ENCODE measurements at places on chromosomes 5 and 9.
A peak's percentile ranks its signal among the peaks of the same experiment; 100 is the strongest.

- DNase-seq = peak; percentile 40
These were observed 26.6 kb upstream of the CREBRF start for GRCh38 chr5:173029499-173029921.

DNA sequence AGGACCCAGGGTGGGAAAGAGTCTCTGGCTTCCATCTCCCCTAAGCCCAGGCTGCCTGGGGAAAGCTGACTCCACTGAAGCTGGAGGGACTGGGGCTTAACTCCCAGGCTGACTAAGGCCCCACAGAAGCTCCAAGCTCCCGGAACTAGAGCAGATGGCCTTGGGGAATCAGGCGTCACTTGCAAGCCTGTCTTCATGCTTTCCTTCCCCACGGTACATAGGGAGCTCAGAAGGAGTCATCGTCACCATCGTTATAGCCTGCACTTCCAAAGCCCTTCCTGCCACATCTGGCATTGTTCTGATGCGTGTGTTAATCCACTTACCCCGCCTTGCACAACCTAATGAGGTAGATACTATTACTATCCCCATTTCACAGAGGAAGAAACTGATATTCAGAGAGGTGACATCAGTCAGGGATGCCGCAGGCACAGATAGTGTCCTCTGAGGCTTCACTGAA lies 11.5 kb downstream of the AQP3 start:
- DNase-seq = no peak

GRCh38 chr9:130824079-130824478 lies 11.0 kb upstream of the ABL1 start:
- DNase-seq = no peak

- no peak for DNase-seq
These were observed 138.5 kb downstream of the TTLL11 start for GRCh38 chr9:121954477-121955140.

DNA sequence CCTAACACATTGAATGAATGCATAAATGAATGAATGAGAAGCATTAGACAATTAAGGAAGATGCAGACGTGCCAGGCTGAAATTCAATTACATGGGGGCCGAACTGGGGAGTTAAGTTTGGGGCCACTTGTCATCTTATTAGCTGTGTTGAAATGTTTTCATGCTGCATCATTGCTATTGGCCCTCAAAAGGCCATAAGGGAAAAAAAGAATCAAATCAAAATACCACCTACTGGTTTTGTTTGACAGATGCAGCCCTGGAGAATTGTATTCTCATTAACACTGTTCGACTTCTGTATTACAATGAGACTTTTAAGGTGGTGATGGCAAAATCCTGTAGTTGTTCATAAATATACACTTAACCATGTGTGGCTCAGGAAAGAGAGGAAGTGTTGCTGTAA lies 38.4 kb downstream of the UBE2QL1 start:
- DNase-seq = no peak

GRCh38 chr5:139807647-139808030 lies 12.0 kb downstream of the PSD2 start:
- DNase-seq = no peak

- DNase-seq = no peak
These were observed 31.3 kb downstream of the ANKHD1 start for GRCh38 chr5:140432916-140433315.

GRCh38 chr5:90696153-90696552 lies 137.6 kb downstream of the ADGRV1 start:
- peak; percentile 34 for DNase-seq

GRCh38 chr5:93899026-93899600 lies 157.7 kb upstream of the POU5F2 start:
- DNase-seq = peak; percentile 18

GRCh38 chr5:72137826-72138409 lies 30.6 kb downstream of the MAP1B start:
- DNase-seq = peak; percentile 6

DNA sequence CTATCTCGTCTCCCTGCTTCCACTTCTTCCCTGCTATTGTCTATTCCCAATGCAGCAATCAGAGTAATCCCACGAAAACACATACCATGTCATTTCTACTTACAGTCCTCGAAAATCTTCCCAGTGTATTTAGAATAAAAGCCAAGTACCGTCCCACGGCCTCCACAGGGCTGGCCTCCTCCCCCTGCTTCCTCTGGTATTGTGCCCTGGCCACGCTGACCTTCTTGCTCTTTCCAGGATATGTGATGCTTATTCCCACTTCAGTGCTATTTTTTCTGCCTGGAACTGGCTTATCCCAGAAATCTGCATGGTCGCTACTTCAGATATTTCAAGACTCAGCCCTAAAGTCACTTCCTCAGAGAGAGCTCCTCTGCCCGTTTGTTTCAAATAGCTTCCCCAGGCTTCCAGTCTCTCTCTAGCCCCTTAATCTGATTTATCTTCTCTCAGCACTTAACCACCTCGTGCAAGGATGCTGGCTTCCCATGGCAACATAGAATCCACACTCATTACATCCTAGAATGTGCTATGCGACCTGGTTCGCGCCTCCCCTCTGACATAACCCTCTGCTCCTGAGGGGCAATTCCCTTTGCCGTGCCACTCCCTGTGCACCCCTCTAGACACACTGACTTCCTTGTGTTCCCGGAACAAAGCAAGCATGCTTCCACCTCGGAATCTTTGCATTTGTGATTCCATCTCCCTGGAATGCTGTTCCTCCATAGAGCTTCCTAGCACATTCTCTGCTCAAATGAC lies 365.9 kb downstream of the ZSWIM6 start:
- no peak for DNase-seq

DNA sequence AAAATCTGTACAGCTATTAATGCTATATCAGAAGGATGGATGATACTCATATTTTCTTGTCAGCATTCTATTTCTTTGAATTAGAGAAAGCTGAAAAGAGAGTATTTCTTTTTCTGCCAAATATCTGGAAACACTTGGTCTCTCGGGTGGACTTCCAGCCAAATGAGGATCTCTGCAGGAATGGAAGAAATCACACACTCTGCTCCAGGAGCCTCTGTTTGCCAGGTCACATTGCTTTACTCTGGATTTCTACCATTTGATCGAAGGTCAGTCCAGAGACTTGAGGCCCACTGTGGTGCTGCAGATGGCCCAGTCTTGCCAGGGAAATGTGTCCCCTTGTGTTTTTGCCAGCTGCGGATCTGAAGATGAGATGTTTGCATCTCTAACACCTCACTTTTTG lies 154.1 kb downstream of the PCSK1 start:
- no peak for DNase-seq

- no peak for DNase-seq
These were observed 32.8 kb upstream of the TNFAIP8 start for GRCh38 chr5:119322948-119323537.

GRCh38 chr9:131613921-131614320 lies 68.6 kb downstream of the PRRT1B start:
- no peak for DNase-seq

GRCh38 chr5:73183481-73183891 lies 10.5 kb downstream of the TMEM174 start:
- no peak for DNase-seq

GRCh38 chr9:127184641-127185040 lies 62.2 kb upstream of the ANGPTL2 start:
- no peak for DNase-seq

GRCh38 chr5:83922699-83923098 lies 202.0 kb upstream of the HAPLN1 start:
- no peak for DNase-seq

DNA sequence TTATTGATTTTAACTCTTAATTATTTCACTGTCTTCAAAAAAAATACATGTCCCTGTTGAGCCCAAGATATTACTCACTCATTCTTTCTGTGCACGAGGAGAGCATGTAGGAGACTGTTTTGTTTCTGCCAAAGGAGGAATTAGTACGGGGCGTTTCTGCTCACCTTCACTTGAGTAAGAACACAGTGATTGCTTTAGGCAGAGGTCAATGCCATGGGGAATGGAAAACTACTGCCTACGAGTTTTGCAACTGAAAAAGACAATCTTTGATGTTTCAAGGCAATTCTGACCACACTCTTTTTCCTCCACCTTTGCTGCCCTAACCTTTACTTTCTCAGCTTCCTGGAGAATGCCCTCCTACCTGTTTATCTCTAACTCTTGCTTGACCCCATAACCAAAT lies 109.4 kb downstream of the CCDC192 start:
- DNase-seq = no peak

DNA sequence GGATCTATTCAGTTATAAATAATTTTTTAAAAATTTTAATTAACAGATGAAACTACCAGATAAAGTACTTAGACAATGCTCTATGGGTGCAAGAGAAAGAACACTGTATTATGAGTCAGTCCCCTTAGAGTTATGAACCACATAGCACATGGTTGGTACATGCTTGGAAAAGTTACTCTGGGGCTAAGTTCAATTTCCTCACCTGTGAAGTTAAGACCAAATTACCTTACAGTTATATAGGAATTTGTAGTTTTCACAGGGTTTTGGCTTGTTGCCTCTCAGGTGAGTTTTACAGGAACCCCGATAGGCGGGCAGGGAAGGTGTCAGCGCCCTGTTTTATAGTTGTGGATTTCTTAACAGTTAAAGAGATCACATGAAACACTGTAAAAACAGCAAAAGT lies 1.2 kb downstream of the PANK3 start:
- peak; percentile 19 for DNase-seq

- peak; percentile 66 for DNase-seq
These were observed at the start of gene PGGT1B for GRCh38 chr5:115262321-115263077. PGGT1B (minus strand) TSS chr5:115262877; CDS start chr5:115262851, 26 bp downstream.

DNA sequence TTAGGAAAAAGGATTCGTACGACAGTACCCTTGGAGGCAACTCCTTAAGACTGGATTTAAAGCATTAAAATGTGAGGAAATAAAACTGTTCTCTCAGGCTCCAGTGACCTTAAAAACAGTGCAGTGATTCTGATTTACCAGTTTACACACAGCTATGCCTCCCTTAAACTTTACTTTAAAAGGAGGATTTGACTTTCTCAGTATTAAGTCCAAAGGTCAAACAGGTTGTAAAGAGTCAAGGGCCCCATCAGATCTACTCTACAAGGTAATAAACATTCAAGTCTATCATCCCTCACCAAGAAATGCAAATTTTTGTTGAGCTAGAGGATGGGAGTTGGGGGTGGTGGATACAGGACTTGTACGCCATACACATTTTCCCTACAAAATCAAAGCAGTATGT lies 75.2 kb downstream of the ELAVL2 start:
- no peak for DNase-seq

DNA sequence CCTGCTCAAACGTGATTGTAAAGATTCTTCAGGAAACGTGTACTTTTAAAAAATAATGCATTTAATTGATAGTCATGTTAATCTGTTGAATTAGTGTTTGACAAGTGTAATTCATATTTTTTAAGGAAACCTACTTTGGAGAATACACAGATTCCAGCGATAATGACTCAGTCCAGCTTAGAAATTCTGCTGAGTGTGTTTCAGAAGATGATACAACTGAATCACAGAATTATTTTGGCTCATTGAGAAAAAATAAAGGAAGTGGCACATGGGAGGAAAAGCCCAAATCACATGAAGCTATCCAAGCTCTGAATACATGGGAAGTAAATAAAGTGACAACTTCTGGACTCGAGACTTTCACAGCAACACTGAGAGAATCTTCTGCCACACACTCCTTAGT lies 37.8 kb downstream of the ICE1 start:
- no peak for DNase-seq

- no peak for DNase-seq
These were observed 13.5 kb downstream of the ADAMTS2 start for GRCh38 chr5:179331591-179332375.

GRCh38 chr5:153745778-153746395 lies 255.4 kb downstream of the GRIA1 start:
- DNase-seq = peak; percentile 1

DNA sequence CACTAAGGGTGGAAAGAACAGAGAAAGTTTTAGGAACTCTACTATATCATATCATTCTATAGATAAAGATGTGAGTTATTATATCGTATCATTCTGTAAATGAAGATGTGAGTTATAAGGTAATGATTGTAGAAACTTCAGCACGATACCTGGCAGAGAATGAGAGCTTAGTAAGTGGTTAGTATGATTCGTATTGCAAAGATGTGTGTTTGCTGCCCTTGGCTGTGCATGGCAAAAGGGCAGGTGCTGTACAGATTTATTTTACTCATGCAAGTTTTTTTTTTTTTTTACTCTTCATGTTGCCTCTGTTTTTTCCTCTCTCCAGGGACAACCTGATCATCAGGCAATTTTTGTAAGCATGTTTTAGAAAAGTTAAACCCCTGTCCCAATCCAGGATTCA lies 83.3 kb downstream of the EGFLAM start:
- no peak for DNase-seq

- DNase-seq = no peak
These were observed 190.9 kb downstream of the TTC39B start for GRCh38 chr9:15116130-15116580.

- no peak for DNase-seq
These were observed 7.9 kb upstream of the IER5L start for GRCh38 chr9:129185991-129186390.

DNA sequence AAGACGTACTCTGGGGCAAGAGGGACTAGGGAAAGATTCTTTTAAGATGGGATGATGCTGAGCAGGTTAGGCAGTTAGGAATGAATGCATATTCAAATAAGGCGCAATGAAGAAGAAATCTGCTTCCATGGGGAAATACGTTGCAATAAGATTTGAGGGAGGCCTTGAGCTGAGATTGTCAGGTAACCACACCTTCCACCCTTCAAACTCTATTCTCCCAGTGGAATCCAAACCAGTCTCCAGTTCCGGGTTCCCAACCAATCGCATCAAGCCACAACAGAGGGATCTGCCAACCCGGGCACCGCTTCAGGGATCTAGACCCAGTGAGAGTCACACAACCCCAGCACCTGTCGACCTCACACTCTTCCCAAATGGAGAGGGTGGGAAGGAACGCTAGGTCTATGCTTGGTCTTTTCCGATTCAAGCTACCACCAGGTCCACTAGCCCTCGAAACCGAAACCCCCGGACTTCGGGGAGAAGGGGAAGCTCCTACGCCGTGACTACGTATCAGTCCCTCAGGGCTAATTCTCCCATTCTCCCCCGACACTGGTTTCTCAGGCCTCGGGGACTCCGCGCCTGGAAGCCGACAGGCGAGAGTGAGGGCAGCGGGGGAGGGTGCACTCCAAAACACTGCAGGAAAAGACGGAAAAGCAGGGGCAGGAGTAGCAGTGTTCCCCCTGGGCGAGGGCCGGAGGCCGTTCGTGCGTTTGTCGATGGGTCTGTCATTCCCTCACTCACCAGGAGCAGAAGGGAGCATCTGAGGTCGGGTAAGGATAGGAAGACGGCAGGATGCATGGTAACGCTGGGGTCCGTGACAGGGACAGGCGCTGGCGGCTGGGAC lies 534 bp downstream of the ERP44 start:
- peak; percentile 74 for DNase-seq

GRCh38 chr5:53671447-53671846 lies 111.0 kb downstream of the NDUFS4 start:
- no peak for DNase-seq

DNA sequence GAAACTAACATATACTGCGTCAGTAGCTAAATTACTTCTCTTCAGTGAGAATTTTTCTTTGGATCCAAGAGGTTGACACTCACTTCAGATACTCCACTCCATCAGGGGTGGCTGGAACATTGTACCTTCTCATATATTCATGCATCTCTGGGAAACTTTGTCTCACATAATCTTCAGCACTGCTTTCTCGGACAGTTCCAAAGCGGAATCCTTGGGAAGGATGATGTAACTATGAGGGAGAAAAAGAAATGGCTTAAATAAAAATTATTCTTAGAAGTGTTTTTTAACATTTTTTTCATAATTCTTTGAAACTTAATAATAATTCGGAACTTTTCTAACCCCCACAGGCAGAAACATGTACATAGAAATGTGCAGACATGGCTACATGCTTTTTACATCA lies 33.4 kb upstream of the PPP3R2 start:
- no peak for DNase-seq

- no peak for DNase-seq
These were observed 16.5 kb upstream of the RLN2 start for GRCh38 chr9:5321058-5321457.
